GM13976 (cell line): ENCODE measurements at places on chromosomes 11 and 22.
A peak's percentile ranks its signal among the peaks of the same experiment; 100 is the strongest.

DNA sequence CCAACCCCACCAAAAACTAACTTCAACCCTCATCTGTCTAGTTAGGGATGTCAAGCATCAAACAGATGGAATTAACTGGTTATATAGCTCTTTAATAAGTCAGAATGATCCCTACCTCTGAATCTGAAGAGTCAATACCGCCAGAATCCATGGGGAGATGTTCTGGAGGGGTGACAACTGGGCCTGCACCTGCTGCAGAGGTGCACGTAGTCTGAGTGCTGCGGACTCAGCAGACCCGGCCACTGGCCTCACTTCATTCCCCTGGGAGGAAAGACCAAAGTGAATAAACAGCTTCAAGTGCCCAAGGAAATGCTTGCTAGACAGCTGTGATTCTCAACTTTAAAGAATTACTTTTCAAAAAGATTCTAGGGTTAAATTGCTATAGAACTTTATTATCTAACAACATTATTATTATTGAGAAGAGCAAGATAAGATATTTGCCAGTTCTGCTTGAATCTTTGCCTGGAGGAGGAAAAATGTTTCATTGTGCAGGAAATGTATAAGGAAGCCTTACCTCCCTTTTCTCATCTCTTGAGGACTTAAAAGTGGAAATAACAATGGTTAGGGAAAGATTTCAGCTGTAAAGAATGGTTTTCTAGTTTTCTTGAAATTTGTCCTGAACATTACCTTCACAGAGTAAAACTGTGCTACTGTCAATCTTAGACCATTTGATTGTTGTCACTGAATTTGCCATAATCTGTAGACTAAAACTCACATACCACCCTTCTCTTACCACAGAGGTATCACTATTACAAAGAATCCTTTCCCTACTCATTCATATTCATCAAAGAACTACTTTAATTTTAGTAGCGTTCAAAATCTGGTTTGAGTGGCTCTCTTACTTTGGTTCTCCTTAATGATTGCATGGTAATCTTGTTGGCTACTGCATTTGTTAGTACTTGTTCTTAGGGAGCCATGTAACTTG, 4.2 kb downstream of the XBP1 start:
- no peak for DNase-seq

- DNase-seq: no peak
These were observed 71.2 kb upstream of the ASPHD2 start for GRCh38 chr22:26357813-26358212.

- DNase-seq: no peak
These were observed 200.3 kb upstream of the MPPED2 start for GRCh38 chr11:30786256-30787110.

- DNase-seq: peak; percentile 70
These were observed 3.3 kb downstream of the PHOX2A start for GRCh38 chr11:72240461-72241290.

DNA sequence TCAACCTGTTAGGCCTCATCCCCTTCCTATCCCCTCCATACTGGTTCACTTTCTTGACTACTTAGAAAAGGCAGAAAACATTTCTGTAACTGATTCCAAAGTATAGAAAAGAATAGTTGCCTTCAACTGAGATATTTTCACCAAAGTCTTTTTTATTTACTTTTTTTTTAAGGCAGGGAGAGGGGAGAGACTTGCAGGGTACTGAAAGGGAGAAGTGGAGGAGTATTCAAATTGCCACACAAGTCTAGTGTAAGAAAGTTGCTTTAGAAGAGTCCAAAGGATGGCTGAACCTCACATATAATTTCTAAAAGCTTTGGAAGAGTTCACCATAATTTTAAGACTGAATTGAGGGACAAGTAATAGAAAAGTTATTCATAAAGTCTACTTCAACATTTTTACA, 6.3 kb downstream of the PHF21A start:
- no peak for DNase-seq

- no peak for DNase-seq
These were observed 658.6 kb upstream of the ANO5 start for GRCh38 chr11:21534288-21534687.

- no peak for DNase-seq
These were observed 127.7 kb downstream of the CRYBB2 start for GRCh38 chr22:25346859-25347751.

DNA sequence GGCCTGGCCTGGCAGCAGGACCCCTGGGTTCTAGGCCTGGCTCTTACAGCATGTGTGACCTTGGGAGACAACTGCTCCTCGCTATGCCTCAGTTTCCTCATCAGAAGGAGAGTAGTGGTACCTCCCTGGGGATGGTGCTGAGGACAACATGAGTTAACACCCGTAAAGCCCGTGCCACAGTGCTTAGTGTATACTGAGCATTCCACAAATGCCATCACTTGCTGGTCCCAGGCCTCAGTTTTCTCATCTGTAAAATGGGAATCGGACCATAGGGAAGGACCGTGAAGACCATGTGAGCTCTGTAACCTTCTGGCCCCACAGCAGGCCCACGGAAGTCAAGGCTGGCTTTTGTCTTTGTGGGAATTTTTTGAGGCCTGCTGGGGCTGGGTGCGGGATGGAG, 52.4 kb downstream of the DHCR7 start:
- DNase-seq: no peak

DNA sequence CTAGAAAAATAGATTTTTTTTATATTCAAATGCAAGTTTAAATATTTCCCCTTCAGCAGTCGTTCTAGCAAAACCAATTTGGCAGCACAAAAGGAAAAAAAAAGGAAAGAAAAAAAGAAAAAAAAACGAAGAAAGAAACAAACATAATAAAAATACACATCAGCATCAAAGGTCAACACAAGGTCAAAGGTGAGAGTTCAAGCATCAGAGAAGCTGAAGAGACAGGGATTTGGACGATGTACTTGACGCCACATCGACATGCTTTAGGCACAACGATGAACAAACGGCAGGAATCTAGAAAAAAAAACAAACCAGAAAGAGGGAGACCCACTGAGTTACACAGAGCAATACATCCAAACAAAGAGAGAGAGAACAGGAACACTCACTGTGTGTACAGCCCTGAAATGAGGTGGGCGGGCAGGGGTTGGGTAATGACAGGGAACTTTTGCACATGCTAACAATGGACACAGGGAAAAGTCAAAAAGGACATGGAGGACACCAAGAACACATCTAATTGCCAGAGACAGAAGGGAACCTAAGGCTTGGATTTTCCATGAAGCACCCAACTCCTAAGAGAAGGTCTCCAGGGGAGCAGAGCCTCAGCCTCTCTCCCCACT, 19.8 kb upstream of the RAPSN start:
- DNase-seq: no peak

DNA sequence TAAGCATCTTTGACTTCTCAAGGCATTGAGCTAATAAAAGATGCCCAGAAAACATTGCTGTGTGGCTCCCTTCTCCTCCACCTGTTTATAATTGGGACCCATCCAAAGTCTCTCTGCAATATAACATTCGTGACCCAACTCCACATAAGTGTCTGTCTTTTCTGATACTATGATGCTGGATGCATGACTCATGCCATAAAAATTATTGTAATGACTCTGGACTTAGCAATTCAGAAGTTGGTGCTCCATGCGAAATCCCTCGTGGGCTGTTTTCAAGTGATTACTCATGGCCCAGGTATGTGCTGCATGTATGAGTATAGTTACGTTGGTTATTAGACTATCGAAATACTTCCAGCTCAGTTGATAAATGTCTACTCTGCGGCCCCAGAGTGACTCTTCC, 11.7 kb downstream of the FJX1 start:
- no peak for DNase-seq

DNA sequence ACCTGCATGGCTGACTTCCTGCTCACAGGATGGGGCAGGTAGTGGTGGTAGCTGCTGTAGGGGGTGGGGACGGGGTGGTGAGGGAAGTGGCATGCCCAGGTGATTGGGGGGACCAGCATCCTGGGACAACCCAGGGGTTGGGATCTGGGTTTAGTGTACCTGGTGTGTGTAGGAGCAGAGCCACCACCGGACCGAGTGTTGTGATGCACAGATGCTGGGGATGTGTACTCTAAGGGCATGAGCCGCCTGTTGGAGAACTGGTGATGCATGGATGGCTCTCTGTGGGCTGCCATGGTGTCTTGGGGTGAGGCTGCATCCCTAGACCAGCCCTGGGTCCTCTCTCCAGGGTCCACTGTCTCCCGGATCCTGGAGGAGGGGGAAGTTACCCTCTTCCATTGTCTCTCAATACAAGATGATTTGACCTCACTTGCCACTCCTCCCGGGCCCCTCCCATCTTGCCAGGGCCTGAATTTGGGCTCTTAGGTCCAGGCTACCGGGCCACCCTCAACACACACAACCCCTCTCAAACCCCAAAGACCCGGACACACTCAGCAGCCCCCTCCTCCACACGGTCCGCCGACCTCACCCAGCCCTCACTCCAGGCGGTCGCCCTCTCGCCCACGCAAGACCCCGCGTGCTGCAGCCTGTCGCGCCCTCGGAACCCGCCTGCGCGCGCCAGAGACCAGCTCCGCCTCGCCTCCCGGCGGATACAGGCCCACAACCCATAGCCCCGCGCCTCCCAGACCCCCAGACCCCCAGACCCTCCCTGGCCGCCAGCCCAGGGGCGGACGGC, 619 bp downstream of the LRRC75B start:
- peak; percentile 64 for DNase-seq

DNA sequence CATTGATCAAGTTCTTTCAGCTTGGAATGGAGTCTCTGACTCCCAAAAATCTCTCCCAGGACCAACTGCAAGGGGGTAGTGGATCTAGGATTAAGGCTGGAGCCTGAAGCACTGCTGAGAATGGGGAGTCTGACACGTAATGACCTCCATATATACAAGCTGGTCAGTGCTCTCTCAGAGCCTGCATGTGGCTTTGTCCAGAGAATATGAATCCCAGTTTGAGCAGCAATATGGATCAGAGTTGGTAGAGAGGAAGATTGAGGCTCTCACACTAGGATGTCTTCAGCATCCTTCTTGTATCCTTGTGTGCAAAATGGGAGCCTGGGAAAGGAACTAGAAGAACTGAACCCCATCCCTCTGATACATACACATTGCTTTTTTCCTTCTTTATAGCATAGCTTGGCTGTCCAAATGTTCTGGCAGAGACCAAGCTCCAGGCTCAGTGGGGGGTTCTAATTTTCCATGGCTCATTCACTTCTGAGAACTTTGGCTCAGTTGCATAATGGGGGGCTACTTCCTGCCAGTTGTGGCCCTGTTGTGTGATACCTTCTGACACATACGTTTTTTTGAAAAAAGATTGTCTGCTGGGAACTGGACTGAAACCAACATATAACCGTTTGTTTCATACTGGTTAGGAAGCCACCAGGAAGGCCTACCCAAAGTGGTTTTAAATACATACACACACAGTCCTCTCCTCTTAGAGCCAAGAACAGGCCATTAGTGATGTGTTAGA, 138.2 kb downstream of the ETS1 start:
- DNase-seq: no peak

DNA sequence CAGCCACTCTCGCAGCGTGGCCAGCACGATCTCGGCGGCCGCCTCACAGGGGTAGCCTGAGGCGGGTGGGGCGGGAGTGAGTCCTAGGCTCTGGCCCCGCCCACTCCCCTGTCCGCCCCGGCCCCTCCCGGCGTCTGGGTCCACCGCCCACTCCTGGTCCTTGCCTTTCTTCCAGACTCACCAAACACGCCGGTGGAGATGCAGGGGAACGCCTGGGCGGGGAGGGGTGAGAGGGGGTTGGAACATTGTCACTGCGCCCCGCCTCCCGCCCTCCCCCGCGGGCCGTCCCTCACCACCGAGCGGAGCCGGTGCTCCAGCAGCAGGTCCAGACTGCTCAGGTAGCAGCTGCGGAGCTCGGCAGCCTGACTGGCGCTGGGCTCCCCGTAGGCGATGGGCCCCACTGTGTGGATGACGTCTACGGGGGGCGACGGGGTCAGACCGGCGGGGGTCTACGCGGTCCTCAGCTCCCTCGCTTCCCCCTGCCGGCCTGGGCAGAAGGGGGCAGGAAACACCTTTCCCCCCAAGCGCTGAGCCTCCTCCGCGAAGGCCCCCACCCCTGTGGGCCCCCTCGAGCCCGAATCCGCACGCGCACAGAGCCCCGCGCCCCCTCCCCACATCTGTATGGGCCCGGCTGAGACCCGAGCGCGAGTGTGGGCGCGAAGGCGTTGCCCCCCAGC, 13.2 kb downstream of the OTUB1 start:
- peak; percentile 84 for DNase-seq

DNA sequence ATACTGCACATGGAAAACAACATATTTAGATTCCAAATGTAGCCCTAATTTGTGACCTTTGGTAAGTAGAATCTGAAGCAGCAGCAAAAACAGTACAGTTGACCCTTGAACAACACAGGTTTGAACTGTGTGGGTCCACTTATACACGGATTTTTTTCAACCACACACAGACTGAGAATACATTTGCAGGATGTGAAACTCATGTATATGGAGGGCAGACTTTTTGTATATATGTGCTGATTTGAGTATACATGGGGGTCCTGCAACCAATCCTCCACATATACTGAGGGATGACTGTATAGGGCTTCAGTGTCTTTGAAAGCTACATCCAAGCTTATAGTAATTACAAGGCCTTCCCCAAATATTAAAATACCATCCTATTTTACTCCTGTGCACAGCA, 120.5 kb downstream of the MPPED2 start:
- DNase-seq: no peak

GRCh38 chr11:86574493-86575207, 97.8 kb downstream of the ME3 start:
- no peak for DNase-seq

GRCh38 chr11:104155375-104155774, 8.6 kb downstream of the PDGFD start:
- no peak for DNase-seq

DNA sequence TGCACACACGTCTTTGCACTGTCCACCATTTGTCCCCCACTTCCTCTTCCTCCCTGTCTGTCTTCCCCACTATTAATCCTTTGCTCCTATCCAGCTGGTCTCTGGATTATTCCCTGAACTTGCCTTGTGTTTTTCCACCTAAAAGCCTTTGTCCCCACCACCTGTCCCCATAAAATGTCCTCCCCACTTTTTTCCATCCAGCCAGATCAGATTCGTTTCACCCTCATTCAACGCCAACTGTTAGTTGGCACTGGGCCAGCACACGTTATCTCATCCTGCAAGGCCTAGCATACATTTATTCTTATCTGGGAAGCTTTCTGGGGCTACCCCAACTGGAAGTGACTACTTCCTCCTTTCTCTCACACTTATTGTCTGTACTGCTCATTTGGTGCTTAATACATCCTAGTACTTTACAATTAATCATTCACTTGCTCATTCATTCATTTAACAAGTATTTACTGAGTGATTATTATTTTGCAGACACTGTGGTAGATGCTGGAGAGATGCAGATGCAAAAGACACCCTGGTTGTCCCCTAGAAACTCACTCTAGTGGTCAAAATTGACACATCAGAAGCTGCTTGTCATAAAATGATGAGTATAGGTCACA, 96.2 kb downstream of the RASSF10 start:
- DNase-seq: no peak
